Stimulated activated CD8-positive, alpha-beta memory T cell treated with anti-CD3 and anti-CD28 coated beads, Interleukin-4, amount 100 ng/mL, for 4 hours (primary cell): ENCODE measurements at places on chromosomes 1 and 21.

DNA sequence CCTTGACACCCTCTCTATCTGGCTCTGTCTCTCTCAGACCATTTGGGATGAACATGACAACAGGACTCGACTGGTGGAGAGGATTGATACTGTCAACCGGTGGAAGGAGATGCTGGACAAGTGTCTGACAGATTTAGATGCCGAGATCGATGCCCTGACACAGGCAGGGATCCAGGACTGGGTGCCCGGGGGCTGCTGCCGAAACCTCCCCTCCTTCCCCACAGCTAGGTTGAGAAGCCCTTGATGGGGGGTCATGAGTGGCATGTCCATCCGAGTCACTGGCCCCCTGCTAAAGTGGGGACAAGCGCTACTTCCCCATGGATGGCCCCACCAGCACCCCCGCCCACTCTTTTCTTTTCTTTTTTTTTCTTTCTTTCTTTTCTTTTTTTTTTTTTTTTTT lies 1.2 kb downstream of the TEKT2 start:
- no peak for DNase-seq

- peak; percentile 47 for DNase-seq
These were observed 6.1 kb downstream of the LDLRAP1 start for GRCh38 chr1:25549273-25550154.

DNA sequence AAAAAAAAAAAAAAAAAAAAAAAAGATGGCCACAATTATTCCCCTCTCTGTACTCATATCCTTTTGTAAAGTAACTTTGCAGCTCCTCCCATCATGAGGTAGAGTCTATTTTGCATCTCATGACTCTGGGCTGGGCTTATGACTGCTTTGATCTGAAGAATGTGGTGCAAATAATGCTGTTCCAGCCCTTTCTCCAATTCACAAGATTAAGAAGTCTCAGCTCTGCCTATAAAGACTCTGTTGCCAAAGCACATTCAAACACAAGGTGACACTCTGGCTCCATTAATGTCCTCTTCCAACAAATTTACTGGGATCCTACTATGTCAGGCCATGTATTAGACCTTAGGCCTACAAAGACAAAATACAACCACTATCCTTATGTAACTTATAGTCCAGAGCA lies 64.8 kb upstream of the PTCH2 start:
- no peak for DNase-seq

DNA sequence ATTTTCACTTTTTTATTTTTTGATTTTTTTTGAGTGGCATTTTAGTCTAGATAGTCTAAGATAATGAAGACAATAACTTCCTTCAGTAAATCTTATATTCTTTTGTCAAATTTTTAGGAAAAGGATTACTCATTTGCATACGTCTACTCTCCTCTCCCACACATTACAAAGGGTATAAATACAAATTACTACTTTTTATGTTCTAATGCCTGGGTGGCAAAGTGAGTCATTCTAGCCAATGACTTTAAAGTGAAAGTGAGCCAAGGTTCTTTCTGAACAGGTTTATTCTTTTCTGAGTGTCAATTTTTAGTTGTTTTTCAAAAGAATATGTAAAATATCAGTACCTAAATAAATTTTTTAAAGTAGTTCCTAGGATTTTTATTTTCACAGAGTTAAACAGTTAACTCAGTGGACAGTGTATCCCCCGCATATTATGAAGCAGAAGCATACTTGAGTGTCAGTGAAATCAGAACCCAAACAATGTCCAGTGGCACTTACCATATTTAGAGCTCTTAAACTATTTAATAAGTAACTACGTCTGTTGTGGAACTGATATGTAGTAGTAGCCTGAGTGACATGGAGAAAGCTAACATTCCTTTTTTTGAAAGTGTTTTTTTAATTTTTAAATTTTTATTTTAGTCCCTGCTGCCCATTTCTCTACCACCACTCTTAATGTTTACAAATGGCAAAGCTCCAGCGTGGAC lies 141.7 kb downstream of the PHTF1 start:
- DNase-seq: no peak

GRCh38 chr1:229835226-229835625 lies 209.2 kb downstream of the URB2 start:
- no peak for DNase-seq

DNA sequence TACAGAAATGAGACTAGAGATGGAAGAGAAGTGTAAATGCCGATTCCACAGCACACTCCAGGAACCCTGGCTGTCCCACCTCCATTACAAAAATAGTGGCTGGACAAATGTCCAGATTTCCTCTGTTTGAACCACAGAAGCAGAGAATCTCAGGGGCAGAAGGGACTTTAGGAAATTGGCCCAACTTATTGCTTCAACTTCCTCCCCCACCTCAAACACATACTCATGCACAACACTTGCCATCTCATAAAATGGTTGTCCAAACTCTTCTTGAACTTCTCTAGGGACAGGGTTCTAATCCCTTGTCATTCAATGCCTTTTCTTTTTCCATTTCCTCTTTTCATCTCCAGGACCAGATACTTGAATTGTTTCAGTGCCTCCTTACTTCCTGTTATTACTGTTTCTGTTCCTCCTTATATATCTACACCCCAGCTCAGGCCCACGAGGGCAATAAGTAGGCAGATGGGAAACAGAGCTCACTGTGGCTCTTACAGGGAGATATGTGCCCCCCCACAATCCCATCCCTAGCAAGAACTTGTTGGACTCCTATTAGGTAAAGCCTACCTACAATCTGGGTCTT lies 8.5 kb upstream of the B4GALT3 start:
- DNase-seq: no peak

DNA sequence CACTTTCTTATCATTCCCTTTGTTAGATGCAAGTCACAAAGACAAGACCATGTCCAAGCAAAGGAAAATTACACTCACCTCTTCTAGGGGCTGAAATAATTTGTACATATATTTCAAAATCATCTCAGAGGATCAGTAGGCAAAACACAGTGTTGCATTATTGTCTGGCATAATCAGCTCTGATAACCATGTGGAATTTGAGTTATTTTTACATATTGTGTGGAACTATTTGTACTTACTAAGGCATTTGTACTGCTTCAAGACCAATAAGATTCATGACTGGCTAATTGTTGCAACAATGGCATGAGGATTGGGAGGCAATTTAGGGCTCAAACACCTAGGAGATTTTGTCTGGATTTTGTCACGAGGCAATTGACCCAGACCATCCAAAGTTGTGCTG lies 1716.4 kb downstream of the BRINP3 start:
- DNase-seq: no peak

DNA sequence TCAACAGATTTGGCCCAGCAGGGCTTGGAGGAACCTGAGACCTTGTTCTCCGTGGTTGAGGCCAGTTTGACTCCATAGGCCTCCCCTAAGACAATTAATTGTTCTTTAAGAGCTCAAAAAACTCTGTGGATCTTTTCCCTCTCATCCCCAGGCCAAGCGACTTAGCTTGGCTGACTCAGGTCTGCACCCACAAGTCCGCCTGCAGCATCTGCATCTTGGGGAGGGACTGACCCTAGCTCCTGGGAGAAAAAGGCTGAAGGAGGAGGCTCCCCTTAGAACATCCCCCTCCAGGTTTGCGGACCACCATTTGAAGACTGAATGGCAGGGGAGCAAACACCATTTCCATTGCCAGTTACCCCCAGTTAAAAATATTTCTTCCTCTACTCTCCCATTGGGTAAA lies 1.5 kb upstream of the HES2 start:
- no peak for DNase-seq

DNA sequence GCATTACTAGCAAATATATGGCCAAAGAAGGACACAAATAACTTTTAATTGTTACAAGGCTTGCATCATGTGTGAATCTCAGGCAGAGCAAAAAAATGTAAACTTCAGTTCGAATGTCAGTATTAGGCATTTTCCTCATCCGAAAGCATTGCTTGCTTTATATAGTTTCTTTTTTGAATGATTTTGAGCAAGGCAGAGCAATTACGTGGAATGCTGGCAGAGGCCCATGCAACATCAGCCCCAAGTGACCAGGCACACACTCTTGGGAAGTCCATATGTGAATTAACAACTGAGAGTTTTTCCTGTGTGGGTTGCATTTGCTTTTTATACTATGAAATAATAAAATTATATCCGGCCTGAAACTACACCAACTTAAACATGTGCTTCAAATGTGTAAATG lies 274.8 kb downstream of the PTPRC start:
- DNase-seq: no peak

- no peak for DNase-seq
These were observed 15.6 kb downstream of the PDE9A start for GRCh38 chr21:42669041-42669440.

GRCh38 chr1:36533897-36534296 lies 51.2 kb upstream of the CSF3R start:
- DNase-seq: no peak

- no peak for DNase-seq
These were observed 23.5 kb upstream of the LRRC47 start for GRCh38 chr1:3819771-3820200.

GRCh38 chr1:32939655-32940371 lies 24.8 kb downstream of the RNF19B start:
- DNase-seq: no peak

GRCh38 chr1:90969241-90969640 lies 52.6 kb downstream of the ZNF644 start:
- no peak for DNase-seq

GRCh38 chr1:204348722-204349121 lies 11.0 kb downstream of the PLEKHA6 start:
- DNase-seq: no peak

GRCh38 chr1:115908565-115909274 lies 67.6 kb upstream of the SLC22A15 start:
- no peak for DNase-seq
